ENCODE measurements at places on chromosomes 11 and 22.

- DNase-seq, result no peak
Observed at GRCh38 chr11:79062814-79063762, 377.7 kb downstream of the TENM4 start.

- no peak for DNase-seq
Observed at GRCh38 chr11:8794677-8795103, 112.1 kb downstream of the RPL27A start.

DNA sequence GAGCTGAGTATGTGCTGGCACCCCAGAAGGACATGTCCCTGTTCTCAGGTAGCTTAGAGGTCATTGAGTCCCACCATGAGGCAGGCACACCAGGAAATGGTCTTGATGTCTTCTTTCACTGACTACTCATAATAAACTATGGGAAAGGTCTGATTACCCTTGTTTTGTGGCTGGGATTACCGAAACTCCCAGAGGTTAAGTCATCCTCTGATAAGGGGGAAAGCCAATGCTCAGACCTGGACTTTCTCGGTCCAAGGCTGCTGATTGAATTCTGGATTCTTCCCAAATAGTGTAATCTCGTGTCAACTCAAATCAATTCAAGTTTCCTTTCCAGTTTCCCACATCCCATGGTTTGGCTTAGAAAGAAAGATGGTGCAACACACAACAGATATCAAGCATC lies 3.7 kb upstream of the CD44 start:
- no peak for DNase-seq

- DNase-seq, result no peak
Observed at GRCh38 chr11:44258839-44259420, 51.0 kb downstream of the ALX4 start.

GRCh38 chr22:49394116-49394785 lies 433.4 kb downstream of the BRD1 start:
- no peak for DNase-seq

GRCh38 chr11:13955971-13956421 lies 6.5 kb upstream of the SPON1 start:
- no peak for DNase-seq

GRCh38 chr11:12725055-12725862 lies 51.0 kb downstream of the TEAD1 start:
- no peak for DNase-seq

- DNase-seq, result no peak
Observed at GRCh38 chr22:17063411-17064106, 21.2 kb upstream of the IL17RA start.

DNA sequence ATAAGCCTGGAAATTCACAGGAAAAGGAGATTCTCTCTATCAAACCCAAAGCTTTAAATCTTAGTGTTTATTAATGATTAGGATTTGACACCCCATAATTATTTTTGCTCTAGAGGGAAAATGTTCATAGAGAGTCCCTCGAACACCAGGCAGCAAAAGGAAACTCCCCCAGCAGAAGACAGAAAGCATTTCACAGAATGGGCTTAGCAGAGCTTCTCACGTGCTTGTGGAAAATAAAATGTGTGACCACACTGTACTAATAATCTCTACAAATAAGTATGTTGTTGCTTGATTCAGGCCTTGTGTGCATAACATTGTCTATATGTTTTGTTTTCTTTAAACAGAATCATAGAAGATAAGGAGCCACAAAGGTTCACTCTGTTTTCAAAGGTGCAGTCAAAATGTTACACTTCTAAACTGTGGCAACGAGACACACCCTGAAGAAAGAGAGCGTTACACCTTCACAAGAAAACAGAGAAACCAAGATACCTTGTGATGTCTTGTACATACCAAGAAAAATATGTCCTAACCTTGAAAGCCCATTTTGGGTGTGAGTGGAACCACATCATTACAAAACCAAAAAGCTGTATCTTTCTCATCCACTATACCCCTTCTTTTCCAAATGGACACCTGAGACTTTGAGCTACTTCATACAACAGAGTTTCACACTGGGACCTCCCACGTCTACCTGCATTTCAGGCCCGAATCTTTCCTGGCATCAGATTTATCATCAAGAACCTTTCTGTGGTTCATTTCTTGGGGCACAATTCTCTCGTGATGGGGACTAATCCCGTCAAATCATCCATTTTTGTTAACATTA lies 282.5 kb downstream of the ETS1 start:
- DNase-seq, result no peak

- no peak for DNase-seq
Observed at GRCh38 chr11:94800414-94800813, 32.3 kb downstream of the AMOTL1 start.

DNA sequence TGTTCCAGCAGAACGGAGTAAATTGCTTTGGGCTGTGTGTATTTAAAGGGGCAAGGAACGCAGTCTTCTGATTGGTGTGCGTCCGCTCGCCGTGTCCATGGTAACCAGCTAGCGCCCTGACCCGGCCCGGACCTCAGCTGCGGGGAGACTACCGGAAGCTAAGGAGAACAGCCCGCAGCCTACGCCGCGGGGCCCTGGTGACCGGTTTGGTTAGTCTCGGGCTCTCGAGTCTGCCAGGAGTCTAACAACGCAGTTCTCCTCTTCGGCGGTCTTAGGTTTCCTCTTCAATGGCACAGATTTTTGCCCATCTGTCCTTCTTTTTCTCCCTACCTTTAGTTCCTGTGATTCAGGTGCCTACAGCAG lies 3.5 kb upstream of the OR56A3 start:
- no peak for DNase-seq

DNA sequence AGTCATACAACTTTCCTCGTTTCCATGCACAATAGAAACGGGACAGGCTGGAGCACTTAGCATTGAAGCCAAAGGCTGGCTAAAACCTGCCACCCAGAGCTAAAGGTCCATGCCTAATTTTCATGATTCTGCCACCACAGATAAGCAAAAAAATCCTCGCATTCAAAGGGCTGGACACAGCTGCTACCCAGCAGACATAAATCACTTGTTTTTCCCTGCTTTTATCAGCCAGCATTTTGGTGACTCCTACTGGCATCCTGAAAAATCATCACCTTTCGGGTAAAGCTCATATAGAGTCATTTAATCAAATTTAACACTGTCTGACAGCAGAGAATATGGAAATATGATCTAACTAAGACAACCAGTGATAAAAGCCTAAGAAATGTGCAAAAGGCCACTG lies 37.9 kb downstream of the ALG9 start:
- no peak for DNase-seq

GRCh38 chr11:118233377-118233776 lies 8.6 kb upstream of the JAML start:
- no peak for DNase-seq

DNA sequence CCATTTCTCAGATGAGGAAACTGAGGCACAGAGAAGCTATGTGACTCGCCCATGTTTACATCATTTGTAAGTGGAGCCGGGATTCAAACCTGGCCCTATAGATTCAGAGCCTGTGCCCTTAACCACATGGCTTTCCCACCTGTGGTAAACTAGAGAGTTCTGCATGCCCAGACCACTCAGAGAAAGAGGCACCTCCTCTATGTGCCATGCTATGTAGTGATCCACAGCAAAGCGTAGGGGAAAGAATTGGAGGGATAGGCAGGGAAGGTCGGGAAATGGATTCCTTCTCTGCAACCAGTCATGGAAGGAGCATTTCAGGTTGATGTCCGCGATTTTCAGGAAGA lies 15.4 kb upstream of the POU2AF2 start:
- no peak for DNase-seq

DNA sequence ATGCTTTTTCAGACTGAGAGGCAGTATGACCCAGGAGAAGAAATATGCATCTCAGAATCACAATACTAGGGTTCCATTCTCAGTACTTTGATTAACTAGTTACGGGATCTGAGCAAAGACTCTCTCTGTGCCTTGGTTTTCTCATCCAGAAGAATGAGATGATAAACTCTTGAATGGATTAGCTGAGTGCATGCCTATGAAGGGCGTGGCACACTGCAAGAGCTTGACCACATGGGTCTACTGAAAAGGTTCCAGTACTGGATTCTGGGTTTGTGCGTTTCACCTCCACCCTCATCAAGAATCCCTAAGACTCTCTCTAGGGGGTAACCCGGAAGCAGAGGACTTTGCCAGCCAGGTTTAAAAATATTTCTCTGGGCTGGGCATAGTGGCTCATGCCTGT lies 25.6 kb downstream of the PGA5 start:
- no peak for DNase-seq

DNA sequence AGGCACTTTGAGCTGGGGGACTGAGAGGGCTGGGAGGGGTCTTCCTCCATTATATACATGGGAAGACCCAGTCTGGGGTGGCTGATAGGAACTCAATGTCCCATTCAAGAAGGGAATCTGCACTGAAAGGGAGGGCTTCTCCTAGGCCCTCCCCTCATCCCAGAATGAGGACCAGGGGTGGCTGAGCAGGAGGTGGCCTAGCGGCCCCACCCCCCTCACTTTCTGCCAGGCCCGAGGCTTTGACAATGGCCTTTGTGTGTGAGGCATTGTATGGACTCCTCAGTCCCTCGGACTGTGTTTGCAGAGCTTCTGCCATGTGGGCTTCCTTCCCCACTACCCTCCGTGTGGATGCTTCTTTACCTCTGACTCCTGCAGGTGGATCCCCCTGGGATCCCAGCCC lies 65.7 kb downstream of the NECTIN1 start:
- DNase-seq, result no peak

- no peak for DNase-seq
Observed at GRCh38 chr11:113404859-113405430, 17.4 kb downstream of the ANKK1 start.
